ENCODE measurements at places on chromosomes 4 and X.
A peak's percentile ranks its signal among the peaks of the same experiment; 100 is the strongest.

- DNase-seq, result no peak
- no peak overlapping the region for H3K27ac ChIP-seq
- H3K36me3 ChIP-seq, result no peaks in the 10 kb centered on the region
- peaks cover 3% of the 10 kb centered on the region for H3K27me3 ChIP-seq
- H3K4me1 ChIP-seq, result no peaks in the 10 kb centered on the region
These were observed 51.9 kb upstream of the DHRSX start for GRCh38 chrX:2552621-2553201.

DNA sequence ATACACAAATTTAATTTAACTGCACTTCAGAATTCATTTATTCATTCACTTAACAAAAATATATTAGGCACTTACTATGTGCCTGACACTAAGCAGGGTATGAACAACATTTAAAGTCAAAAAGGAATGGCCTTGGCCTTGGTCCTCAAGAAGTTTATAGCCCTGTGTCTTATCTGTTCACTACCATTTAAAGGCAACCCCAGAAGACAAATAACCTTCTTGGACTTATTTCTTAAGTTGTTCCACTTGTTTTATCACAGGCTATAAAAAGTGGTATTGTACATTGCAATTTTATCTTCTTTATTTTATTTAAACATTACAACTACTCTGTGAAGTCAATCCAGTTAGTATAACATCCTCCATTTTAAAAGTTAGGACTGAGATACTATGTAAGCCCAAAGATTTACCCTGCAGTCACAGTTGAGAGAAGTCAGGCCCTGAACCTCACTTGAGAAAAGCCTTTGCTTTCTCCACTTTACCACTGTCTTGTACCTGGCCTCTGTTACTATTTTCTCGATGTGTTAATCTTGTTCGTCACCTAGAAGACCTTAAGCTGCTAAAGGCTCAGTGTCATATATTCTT lies 305.6 kb upstream of the DIPK2B start:
- H3K36me3 ChIP-seq, result no peaks in the 10 kb centered on the region
- no peak overlapping the region for H3K4me3 ChIP-seq
- peak overlapping the region; percentile 15 for H3K27ac ChIP-seq
- H3K4me1 ChIP-seq, result peaks cover 14% of the 10 kb centered on the region
- DNase-seq, result no peak

DNA sequence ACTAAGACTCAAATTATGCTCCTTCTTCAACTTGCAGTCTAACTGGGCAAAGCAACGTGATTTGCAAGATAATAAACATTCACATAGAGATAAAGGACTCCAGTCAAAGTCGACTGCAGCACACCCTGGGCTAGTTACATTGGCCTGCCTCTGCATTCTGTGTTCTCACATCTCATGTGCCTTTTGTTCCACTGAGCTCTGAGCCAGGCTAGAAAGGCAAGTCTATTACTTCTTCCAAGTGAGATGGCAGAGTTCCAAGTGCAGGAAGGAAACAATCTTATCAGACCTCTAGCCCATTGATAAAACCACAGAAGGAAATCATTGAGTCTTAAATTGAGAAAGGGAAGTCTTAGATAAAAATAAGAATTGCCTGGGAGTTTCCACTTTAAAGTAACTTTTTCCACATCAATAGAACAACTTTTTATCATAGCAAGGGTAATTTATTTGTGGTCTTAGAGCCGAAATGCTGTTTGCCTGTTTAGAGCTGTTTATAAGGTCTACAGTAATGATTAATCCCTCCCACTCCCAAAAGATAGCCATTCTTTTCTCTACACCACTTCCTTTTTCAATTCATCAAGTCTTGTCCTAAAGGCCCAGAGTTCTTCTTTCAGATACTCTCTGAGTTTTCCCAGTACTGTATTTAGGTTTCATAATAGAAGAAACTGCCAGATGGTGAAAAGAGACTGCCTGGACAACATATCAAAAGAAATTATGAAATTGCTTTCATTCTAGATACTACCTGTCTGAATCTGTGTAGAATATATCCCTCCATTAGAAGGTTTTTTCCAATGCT lies 200.2 kb downstream of the GUCY2F start:
- DNase-seq, result no peak
- H3K4me1 ChIP-seq, result no peaks in the 10 kb centered on the region
- H3K27me3 ChIP-seq, result no peaks in the 10 kb centered on the region
- H3K36me3 ChIP-seq, result no peaks in the 10 kb centered on the region

DNA sequence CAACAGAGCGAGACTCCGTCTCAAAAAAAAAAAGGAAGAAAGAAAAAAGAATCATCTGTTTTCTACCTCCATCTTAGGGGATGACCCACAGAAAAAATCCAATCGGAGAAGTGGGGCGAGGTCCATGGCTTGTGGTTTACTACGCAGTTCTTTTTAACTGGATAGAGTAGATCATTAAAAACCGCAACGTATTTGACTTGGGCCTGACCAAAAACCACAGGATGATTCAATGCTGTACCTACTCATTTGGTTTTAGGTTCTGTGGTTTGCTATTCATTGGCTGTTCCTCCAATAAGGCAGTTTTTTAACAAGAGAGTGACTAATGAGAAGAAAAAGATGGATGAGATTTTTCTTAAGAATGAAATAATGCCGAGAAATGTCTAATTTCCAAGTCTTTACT lies 83.7 kb downstream of the FREM3 start:
- no peak overlapping the region for H3K27ac ChIP-seq
- no peaks in the 10 kb centered on the region for H3K4me1 ChIP-seq
- no peaks in the 10 kb centered on the region for H3K27me3 ChIP-seq
- no peak for DNase-seq
- H3K36me3 ChIP-seq, result no peaks in the 10 kb centered on the region

DNA sequence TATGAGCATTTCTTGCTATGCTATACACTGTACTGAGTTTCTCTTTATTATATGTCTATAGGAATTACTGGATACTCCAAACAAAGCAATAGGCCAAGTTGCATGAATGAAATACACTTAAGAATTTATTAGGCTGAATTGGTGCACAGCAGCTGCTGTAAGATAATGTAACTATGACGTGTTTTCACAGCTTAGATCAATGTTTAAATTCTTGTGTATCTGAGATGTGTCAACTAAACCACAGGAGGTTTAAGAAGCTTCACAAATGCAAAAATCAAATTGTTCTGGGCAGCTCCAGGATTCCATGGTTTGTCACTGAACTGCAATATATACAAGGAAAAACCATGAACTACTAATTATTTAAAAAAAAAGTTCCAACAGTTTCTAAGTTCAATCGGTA lies 156.7 kb downstream of the MAPK10 start:
- no peaks in the 10 kb centered on the region for H3K4me1 ChIP-seq
- H3K27me3 ChIP-seq, result no peaks in the 10 kb centered on the region
- DNase-seq, result no peak
- H3K4me3 ChIP-seq, result no peak overlapping the region
- H3K27ac ChIP-seq, result no peak overlapping the region

GRCh38 chr4:128802680-128803628 lies 6.5 kb upstream of the JADE1 start:
- H3K36me3 ChIP-seq, result no peaks in the 10 kb centered on the region
- H3K27me3 ChIP-seq, result peaks cover 4% of the 10 kb centered on the region
- no peak overlapping the region for H3K27ac ChIP-seq
- no peak overlapping the region for H3K4me3 ChIP-seq

GRCh38 chr4:176001151-176002006 lies 64.3 kb upstream of the WDR17 start:
- DNase-seq, result peak; percentile 0
- H3K36me3 ChIP-seq, result no peaks in the 10 kb centered on the region
- peak overlapping the region; percentile 36 for H3K4me3 ChIP-seq
- peaks cover 20% of the 10 kb centered on the region for H3K27me3 ChIP-seq
- no peak overlapping the region for H3K27ac ChIP-seq

DNA sequence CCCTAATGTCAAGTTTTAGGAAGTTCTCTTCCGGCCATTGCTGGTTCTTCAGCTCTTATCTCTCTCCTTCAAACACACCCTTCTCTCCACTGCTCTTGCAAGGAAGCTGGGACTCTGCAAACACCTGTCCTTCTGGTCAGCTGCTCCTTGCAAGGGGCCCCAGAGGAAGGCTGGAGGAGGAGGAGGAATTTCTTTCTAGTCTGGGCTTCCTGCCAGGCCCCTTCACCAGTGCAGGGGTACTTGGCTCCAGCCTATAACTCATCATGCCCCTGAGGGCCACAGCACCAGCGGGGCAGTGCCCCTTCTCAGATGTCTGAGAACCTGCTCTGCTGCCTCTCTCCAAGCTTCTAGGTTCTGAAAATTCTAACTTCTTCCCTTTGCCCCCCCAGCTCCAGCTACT lies 46.7 kb downstream of the REELD1 start:
- H3K27ac ChIP-seq, result no peak overlapping the region
- no peak for DNase-seq
- no peaks in the 10 kb centered on the region for H3K36me3 ChIP-seq
- peaks cover 3% of the 10 kb centered on the region for H3K4me1 ChIP-seq
- no peaks in the 10 kb centered on the region for H3K27me3 ChIP-seq

DNA sequence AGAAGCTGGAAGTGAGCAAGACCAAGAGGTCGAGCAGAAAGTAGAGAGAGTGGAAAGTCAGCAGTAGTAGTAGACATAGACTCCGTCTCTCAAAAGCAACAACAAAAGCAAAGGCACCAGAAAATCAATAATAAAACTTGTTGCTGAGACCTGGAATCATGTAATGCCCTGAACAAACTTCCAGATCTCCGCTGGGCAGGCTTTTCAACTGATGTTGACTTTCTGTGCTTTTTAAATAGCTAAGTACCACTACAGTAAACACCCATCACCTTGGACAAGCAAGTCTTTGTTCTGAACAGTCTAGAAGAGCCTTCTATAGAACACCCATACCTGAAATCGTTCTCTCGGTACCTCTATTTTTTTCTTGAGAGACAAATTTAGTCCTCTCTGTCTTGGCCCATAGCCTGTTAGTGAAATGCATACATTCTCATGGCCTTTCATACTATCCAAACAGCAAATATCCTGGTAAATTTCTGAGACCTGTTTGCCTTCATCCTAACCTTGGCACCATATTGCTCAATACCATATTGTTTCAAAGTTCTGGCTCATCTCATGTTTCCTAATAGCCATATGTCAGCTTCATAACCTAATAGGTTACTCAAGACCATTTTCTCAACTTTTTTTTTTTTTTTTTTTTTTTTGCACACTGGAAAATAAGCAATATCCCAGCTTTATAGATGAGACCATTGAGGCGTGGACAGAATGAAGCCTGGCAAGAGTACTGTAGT lies 200.6 kb upstream of the RBPJ start:
- DNase-seq, result no peak
- H3K36me3 ChIP-seq, result no peaks in the 10 kb centered on the region
- no peaks in the 10 kb centered on the region for H3K4me1 ChIP-seq
- H3K27me3 ChIP-seq, result peaks cover 8% of the 10 kb centered on the region

- no peak overlapping the region for H3K4me3 ChIP-seq
- H3K4me1 ChIP-seq, result no peaks in the 10 kb centered on the region
- H3K27me3 ChIP-seq, result no peaks in the 10 kb centered on the region
- no peaks in the 10 kb centered on the region for H3K36me3 ChIP-seq
- no peak overlapping the region for H3K27ac ChIP-seq
- no peak for DNase-seq
These were observed 873.4 kb upstream of the PCDH10 start for GRCh38 chr4:132275583-132276121.

DNA sequence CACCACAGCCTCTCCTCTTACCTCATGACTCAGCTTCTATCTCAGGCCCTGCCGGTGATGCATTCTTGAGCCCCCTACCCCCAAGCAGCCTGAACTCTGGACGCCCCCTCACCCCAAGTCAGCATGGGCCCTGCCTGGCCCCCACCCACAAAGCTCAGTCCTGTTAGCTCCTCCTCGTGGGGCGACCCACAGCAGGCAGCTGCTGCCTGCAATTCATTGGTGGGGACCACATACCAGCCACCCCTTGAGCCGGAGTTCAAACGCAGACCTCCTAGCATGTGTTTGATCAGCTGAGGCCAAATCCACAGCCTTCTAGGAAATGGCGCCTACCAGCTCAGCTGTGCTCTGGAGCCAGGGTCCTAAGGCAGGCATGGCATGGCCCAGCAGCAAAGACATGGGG lies 111.8 kb downstream of the EFNB1 start:
- H3K27ac ChIP-seq, result no peak overlapping the region
- no peak for DNase-seq
- H3K4me1 ChIP-seq, result peaks cover 5% of the 10 kb centered on the region
- no peaks in the 10 kb centered on the region for H3K27me3 ChIP-seq
- no peak overlapping the region for H3K4me3 ChIP-seq

DNA sequence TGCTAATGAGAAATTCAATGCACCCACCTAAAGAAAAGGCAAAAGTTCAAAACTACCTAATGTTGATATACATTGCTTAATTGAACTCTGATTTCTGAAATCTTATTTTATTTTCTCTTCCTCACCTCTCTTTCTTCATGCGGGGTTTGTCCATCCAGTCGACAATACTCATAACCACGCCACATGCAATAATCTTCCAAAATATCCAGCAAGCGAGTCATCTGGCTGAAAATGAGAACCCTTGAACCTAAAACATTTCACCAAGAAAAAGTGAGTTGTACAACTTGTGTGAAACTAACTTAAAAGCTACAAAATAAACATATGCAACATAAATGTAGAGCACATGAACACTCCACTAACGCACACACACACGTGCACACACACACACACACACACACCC lies 26.7 kb downstream of the SMARCA1 start:
- 0 out of 2 replicates have a peak, but pooled peaks cover 2% of the 10 kb centered on the region for H3K27me3 ChIP-seq
- H3K4me3 ChIP-seq, result no peak overlapping the region
- peaks cover 6% of the 10 kb centered on the region for H3K4me1 ChIP-seq
- peaks cover 22% of the 10 kb centered on the region for H3K36me3 ChIP-seq

GRCh38 chrX:68746988-68747387 lies 81.8 kb upstream of the EFNB1 start:
- H3K4me1 ChIP-seq, result no peaks in the 10 kb centered on the region
- H3K27ac ChIP-seq, result no peak overlapping the region
- H3K27me3 ChIP-seq, result peaks cover 25% of the 10 kb centered on the region
- no peak for DNase-seq
- no peaks in the 10 kb centered on the region for H3K36me3 ChIP-seq

- H3K4me1 ChIP-seq, result peaks cover 2% of the 10 kb centered on the region
- no peaks in the 10 kb centered on the region for H3K27me3 ChIP-seq
- H3K4me3 ChIP-seq, result no peak overlapping the region
These were observed 96.4 kb downstream of the FAM13A start for GRCh38 chr4:88960576-88960975.

DNA sequence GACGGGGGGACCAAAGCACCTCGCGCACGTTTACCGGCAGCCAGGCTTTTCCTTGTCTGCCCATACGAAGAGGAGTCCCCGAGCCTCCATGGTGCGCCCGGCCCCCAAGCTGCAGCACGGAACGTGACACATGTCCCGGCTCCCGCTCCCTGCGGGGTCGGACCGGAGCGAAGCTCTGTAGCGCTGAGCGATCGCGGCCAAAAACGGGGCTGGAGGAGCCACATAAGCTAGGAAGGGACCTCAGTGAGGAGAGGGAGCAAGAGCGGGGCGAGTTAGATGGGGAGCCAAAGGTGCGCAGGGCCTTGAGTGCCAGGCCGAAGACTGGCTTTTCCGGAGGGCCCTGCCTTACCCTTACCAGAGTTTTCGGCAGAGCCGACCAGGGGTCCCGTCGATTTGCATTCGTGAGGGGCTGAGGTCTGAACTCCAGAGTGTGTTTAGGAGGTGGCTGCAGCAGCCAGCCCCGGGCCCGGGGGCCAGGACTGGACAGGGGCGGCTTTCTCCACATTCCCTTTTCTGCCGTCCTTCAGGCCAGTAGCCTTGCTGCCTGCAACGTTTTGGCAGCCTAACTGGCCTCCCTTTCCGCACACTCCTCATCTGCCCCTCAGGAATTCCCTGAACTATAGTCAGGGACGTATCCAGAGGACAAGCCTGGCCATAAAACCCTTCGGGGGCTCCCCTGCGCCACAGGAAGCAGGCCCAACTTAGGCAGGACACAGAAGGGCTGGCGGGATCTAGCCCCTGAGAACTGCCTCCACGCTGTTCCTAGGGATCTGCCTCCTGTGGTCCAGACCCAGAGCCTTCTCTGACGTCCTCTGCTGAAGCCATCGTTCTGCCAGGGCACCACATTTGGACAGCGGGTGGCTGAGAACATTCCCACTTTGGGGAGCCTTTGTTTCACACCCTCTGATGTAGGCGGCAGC lies 689 bp downstream of the SSR4 start:
- peaks cover 20% of the 10 kb centered on the region for H3K36me3 ChIP-seq
- H3K27ac ChIP-seq, result peak overlapping the region; percentile 50
- no peaks in the 10 kb centered on the region for H3K27me3 ChIP-seq
- DNase-seq, result no peak
- H3K4me1 ChIP-seq, result peaks cover 4% of the 10 kb centered on the region
